ENCODE measurements at places on chromosomes 2 and 18.

DNA sequence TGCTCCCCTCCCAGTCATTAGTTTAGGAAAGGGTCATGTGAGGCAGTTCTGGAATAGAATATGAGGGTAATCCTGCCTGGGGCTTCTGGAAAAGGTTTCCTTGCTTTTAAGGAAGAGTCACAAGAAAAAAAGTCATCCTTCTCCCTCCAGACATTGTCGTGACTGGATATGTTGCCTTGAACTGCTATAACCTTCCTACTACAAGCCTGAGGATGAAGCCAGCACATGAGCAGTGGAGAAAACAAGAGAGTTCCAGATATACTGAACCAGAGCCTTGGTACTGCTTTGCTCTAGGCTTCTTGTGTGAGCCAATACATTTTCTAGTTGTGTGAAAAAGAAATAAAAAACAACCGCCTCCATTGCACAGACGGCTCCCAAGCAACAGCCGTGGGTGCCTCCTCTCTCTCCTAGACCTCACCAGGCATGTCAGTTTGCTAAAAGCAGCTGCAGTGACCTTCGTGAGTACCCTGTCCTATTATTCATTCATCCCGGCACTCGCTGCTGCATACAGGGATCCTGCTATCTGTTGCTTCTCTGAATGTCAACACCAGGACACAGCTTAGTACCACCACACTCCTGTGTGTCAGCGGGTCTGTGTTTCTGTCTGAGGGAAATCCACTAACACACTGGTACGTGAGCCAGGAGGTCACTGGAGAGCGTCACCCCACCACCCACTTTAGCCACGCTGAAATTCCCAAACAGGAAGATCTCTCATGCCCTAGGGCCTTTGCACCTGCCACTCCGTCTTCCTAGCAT is 186.7 kb downstream of the KLHL29 start:
- DNase-seq: no peak

DNA sequence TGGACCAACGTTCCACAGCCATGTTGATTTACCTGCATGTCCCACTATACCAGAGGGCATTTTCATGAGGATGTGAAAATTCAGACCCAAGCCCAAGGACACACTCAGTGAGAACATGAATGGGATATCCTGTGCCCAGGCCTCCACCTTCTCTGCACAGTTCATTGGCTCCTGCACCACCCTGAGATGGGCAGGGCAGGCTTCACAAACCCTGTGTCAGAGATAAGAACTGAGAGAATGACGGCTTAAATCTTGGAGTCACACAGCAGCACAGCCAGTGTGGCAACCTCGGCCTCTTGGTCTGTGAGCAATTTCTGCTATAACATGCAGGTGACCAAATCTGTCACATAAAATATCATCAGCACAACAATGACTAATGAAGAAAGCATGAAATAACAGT is 71.9 kb downstream of the UXS1 start:
- no peak for DNase-seq

GRCh38 chr18:8081267-8081666 is 514.2 kb downstream of the PTPRM start:
- DNase-seq: no peak

DNA sequence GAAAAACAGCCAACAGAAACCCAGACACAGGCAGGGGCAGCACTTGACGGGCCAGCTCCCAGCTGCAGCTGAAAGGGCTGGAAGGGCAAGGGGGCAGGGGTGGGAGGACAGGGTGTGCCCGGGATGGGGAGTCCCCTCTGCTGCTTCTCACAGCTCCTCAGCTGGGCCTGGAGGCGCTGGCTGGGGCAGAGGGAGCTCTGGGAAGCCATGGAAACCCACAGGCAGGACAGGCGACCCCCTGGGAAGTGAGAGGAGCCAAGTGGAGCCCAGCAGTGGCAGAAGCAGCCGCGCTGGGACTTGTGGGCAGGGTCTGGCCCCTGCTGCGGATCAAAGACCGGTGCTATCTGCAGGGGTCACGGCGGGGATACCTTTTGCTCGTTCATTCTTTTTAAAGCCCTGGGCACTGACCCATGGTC is 20.7 kb downstream of the OTOF start:
- DNase-seq: no peak

GRCh38 chr2:46504685-46505471 is 25.5 kb downstream of the TMEM247 start:
- no peak for DNase-seq

GRCh38 chr2:96549967-96550786 is 13.6 kb downstream of the ARID5A start:
- DNase-seq: no peak

DNA sequence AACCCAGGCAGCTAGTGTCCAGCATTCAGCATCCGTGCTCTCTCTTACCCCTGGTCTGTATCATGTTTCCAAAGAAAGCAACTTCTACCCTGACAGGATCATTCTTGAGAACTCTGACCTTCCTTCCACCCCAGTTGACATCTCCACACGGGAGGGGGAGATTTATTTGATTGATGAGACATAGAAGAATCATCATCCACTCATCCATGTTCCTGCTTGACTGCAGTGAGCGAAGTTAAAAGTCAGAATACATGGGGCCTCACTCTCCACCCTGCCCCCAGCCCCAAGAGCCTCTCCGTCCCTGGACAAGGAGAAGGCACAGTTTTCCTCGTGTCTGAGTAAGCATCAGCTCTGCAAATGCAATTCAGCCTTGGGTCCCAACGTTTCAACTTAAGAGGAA is 356.0 kb upstream of the TNP1 start:
- DNase-seq: no peak

GRCh38 chr2:193980599-193980998 is 1676.4 kb upstream of the SLC39A10 start:
- DNase-seq: no peak

GRCh38 chr2:129857200-129857599 is 122.3 kb upstream of the RAB6C start:
- no peak for DNase-seq

- DNase-seq: no peak
These were observed 101.4 kb upstream of the RASGRP3 start for GRCh38 chr2:33375054-33375453.

DNA sequence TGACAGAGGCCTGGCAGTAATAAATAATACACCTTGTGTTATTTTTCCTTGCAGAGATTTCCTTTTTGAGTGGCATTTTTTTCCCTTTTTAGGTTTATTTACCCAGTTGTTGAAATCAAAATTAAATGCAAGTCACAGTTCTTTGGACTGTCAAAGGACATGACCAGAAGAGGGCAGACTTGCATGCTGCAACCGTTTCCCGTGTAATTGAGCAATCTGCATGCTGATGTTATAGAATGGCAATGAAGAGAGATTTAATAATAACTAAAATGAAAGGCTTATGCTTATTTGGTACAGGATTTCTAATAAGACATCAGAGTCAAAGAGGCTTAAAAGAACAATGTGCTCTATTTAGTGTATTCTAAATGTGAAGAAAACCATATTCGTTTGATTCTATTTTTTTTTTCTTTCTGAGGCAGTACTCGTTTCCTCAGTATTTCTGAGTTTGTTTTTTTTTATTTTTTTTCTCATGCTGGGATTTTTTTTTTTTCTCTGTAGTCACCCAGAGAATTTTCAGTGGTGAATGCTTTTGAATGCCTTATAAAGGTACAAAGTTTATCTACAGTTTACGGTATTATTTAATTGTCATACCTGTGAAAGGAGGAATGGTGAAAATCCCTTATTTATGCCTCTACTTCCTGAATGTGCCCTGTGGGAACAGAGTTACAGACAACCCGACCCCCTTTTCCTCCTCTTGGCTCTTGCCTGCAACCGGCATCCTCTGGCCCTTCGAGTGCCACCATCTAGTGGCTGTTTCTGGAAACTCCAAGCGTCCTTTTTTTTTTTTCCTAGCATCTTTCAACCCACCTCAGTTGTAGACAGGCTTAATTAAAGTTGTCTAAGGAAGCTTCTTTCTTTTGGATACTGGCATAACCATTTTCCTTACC is 368.5 kb downstream of the LRRTM1 start:
- DNase-seq: peak; percentile 43

DNA sequence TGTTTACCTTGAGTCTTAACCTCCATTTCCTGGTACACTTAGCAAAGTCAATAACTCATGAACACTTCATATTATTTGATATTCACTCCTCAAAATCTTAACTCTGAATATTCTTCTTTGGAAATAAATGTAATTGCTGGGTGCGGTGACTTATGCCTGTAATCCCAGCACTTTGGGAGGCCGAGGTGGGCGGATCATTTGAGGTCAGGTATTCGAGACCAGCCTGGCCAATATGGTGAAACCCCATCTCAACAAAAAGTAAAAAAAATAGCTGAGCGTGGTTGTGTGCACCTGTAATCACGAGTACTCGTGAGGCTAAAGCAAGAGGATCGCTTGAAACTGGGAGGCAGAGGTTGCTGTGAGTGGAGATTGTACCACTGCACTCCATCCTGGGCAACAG is 201.3 kb upstream of the DSEL start:
- no peak for DNase-seq

GRCh38 chr18:23134780-23135549 is at the start of gene CABLES1:
Gene CABLES1 (plus strand): TSS chr18:23135485. CDS start chr18:23135763, 278 bp downstream.
- DNase-seq: no peak

DNA sequence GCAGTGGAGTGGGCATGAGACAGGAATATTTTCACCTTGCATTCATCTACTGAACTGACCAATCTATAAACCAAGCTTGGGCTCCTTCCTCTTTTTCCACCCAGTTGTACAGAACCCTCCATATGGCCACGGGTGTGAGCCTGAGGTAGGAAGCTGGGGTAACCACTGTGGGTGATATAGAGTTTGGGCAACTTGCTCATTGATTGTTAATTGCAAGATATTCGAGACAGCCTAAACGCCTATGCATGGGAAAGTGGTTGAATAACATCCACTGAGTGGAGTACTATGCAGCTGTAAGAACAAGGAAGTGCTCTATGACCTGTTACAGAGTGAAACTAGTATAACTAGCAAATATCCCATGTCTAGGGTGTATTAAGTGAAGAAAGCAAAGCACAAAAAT is 7.3 kb upstream of the VAPA start:
- no peak for DNase-seq

DNA sequence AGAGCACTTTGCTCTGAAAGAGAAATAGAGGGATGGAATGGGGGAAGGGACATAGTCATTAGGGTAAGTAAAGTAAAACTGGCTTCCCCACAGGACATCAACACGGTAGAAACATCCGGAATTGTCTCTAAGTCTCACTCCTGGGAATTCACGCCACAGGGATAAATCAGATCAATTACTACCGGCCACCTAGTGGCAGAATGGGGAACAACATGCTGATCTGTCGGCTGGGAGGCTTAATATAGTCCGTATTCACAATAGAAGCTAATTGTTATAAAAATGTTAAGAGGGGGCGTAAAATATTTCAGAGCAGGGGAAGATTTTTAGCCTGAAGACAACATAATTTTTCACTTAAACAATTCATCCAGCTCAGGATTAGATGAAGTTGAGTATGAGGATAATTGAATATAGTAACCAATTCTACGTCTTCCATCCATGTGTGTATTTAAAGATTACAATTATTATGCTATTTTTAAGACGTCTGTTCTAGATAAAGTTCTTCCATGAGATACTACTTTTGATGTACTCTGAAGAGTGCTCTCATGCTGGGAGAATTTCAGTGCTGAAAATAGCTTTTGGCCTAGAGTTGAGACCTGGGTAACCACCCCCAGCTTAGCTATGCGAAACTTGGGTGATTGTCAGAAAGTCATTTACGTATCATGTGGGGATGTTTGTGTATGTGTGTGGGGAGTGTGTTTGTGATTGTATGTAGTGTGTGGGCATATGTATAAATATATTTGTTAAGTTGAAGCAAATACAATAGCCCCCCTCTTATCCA is 65.7 kb downstream of the LRRTM1 start:
- DNase-seq: no peak

GRCh38 chr2:52036853-52037252 is 1004.9 kb upstream of the NRXN1 start:
- no peak for DNase-seq

GRCh38 chr2:198817536-198817935 is 640.2 kb downstream of the SATB2 start:
- no peak for DNase-seq

DNA sequence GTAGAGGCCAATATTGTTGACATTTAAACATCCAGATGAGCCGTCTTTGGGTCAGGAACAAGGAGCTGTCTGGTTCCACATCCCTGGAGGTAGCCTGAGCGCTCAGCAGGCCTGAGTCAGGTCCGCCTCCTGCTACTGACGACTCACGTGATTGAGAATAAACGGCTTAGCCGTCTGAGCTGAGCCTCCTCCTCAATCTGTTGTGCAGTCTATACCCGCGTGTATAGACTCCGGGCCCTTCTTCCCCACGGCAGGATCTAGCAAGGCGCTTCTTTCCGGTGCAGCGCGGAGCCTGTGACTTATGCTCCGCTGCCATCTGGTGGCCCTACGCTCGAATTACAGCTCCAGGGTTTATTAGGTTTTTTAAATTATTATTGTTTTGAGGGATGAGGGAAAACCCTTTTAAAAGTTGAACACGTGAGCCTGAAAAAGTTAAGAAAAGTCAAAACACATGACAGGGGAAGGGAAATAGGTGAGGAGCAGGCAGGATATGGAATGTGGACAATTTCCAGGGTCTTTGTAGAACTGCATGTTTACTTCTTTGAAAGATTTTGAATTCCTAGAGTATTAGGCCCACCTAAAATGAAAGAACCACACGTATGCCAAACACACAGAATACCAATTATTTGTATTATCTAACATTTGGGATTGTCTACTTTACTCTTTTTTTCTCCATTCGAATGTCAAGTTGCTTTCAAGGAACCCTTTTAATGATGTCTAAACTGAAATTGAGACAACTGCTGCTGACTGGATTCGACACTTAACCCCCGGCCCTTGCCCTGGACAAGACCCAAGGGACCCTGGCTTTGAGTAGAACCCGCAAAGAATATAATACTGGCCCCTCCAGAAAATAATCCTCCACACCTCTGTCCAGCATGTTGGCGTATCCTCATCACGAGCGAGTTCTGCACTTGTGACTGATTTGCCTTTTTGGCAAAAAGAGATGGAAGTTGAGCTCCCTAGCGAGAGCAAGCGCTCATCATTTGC is 112.4 kb upstream of the ZNF236 start:
- DNase-seq: no peak

- no peak for DNase-seq
These were observed at the start of gene ABCA12 for GRCh38 chr2:215138479-215138878. Gene ABCA12 (minus strand): TSS chr2:215138626. CDS start chr2:215138208, 418 bp downstream.

DNA sequence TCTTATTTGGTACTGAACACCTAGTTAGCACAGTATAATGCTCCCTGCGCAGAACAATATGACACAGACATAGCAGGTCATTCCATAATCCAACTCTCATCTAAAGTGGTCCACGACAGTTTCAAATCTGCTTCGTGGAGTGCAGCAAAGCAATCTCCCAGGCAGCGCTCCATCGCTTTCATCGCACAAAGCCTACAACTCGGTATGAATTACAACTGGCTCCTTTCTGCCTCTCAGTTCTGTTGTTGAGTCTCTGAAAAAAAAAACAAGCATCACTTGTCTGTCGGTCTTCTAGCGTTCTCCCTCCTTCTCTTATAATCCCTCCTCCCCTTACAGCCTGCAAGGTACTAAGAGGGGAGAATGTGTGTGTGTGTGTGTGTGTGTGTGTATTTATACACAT is 123.5 kb downstream of the FIGN start:
- no peak for DNase-seq

GRCh38 chr2:42909966-42910365 is 117.6 kb upstream of the HAAO start:
- DNase-seq: no peak

All from right renal cortex interstitium (tissue), 3 donors.